ENCODE measurements at places on chromosomes 6 and 20.
A peak's percentile ranks its signal among the peaks of the same experiment; 100 is the strongest.

DNA sequence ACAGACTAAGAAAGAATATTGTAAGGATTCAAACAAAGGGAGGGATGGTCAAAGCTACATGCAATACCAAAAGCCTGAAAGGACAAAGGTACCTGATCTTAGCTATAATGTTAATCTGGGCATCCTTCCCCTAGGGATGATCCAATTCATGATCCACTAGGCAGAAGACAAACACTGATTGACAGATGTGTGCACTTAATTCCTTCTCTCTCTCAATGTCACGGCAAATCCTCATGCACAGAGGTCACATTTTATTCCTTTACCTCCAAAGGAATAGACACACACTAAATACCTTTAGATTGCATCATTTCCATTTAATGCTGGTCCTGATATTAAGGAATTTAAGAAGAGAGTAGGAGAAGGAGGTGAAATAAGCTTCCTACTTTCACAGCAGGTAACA, 73.4 kb downstream of the ZNF133 start:
- no peak for DNase-seq

- DNase-seq, result no peak
These were observed 210.3 kb downstream of the TBX18 start for GRCh38 chr6:84554074-84554473.

GRCh38 chr20:53515749-53516148, 77.9 kb downstream of the ZNF217 start:
- DNase-seq, result no peak

DNA sequence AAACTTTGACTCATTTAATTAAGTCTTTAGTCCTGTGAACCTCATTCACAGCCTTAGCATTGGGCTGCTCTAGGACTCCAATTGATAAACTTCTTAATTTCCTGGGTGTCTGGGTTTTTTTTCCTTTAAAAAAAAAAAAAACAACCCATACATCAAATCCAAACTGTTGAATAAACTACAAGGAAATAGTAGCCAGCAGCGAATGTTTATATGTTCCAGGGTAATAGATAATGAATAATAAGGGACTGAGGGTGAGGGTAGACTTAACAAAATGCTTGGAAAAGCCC, 563.5 kb upstream of the AGPAT4 start:
- no peak for DNase-seq

- DNase-seq, result no peak
These were observed 26.2 kb upstream of the HDAC2 start for GRCh38 chr6:113997116-113997515.

GRCh38 chr6:125844989-125845388, 54.2 kb downstream of the NCOA7 start:
- no peak for DNase-seq

DNA sequence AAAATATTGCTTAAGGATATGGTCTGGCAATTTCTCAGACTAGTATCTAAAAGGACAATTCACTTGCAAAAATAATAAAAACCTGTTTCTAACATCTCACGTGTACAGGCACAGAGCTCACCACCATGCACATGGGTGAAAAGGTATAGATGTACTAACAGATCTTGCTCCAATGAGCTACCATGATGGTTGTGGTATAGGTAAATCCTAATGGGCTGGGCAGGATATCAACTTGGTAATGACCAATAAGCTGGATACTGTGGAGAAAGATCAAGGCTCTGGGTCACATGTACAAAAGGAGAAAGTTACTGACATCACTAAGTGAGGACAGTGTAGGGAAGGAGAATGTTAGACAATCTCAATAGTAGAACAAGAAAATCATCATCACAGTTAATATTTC, 111.0 kb upstream of the NUP153 start:
- DNase-seq, result no peak

GRCh38 chr6:36615018-36615761, 21.0 kb downstream of the SRSF3 start:
- DNase-seq, result no peak

- peak; percentile 52 for DNase-seq
These were observed 862 bp downstream of the UCKL1 start for GRCh38 chr20:63955281-63955826.

DNA sequence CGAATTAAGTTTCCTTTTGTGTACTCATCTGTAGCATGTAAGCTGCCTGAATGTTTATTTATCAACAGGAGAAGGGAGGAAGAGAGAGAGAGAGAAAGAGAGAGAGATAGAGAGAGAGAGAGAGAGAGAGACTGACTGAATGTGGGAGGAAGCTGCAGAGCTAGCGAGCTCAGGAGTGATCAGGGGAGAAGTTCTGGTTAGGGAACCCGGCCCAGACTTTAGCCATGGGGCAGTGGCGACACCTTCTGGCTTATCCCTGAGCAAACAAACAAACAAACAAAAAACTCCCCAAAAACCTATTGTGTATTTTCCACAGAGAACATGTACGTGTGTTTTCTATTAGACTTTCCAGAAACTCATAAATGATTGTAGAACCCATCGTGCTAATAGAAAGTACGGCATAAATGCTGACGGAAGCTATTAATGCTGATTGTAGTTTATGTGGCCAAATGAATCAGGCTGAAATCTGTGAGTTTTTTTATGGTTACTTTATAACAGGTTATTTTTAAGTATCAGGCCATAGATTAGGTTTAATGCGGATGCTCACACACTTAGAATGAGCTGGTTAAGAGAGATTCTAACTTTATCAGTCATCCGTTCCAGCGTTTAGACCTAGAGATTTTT, 92.8 kb downstream of the CLIC5 start:
- DNase-seq, result peak; percentile 71

- no peak for DNase-seq
These were observed 1.7 kb downstream of the RNF5 start for GRCh38 chr6:32179766-32180405.

GRCh38 chr6:32327103-32327502, 44.6 kb downstream of the TSBP1 start:
- no peak for DNase-seq

Data from hippocampal formation (tissue), 2 donors.